GM04504 (cell line): ENCODE measurements at places on chromosomes 2 and 18.
A peak's percentile ranks its signal among the peaks of the same experiment; 100 is the strongest.

DNA sequence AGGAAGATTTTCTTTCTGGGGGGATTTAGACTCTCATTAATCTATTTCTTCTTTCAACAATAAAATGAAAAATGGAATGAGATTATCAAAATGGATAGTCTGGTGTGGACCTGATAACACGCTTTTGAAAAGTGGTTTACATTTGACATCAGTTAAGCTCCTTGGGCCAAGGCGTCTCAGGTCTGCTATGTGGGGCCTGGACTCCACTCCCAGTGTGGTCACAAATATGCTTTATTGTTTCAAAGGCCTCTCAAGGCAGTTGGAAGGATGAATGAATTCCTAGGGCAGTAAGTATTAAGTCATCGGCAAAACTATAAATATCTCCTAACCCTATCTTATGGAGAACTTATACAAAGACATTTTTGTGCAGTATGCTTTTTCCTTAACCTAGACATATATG is 74.5 kb downstream of the ETAA1 start:
- DNase-seq = no peak

DNA sequence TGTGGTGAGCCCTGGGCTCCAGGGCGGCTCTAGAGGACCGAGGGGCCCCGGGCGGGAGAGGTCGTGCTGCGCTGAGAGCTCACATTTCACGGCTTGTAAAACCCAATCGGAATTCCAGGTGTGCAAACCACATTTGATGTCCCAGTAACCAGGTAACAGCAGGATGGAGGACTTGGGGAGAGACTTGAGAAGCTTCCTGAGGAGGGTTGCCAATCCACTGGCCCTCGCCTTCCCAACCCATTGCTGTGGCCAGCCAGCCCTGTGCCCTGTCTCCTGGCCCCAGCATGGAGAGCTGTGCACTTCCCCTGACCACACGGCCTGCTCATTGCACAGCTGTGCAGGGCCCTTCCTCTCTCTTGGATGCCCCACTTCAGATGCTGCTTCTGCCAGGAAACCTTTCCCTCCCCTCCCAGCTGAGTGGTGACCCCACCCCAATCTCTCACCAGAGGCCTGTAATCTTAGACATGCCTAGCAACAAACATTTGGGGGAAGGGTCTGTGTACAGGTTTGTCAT is 39.6 kb downstream of the ASB1 start:
- DNase-seq = no peak

DNA sequence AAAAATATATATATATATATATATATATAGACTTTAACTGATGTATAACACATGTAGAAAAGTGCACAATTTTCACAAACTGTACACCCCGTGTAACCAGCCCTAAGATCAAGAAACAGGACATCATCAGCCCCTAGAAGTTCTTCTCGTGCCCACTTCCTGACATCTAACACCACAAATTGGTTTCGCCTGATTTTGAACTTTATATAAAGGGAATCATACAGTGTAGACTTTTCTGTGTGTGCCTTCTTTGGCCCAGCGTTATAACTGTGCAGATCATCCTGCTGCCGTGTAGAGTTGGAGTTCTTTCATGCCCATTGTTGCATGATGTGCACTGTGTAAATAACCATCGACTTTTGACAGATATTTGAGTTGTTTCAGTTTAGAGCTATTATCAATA is 41.0 kb downstream of the SMAD7 start:
- DNase-seq = no peak

- no peak for DNase-seq
Measured at GRCh38 chr2:105329561-105330495, at the start of gene TGFBRAP1. Gene TGFBRAP1, minus strand, starts transcription at chr2:105329735. Its CDS starts 21,434 bp downstream, at chr2:105308301.

GRCh38 chr2:233847248-233847898 is 7.0 kb downstream of the HJURP start:
- DNase-seq = no peak

GRCh38 chr2:10377052-10377746 is 70.9 kb downstream of the ODC1 start:
- DNase-seq = no peak

DNA sequence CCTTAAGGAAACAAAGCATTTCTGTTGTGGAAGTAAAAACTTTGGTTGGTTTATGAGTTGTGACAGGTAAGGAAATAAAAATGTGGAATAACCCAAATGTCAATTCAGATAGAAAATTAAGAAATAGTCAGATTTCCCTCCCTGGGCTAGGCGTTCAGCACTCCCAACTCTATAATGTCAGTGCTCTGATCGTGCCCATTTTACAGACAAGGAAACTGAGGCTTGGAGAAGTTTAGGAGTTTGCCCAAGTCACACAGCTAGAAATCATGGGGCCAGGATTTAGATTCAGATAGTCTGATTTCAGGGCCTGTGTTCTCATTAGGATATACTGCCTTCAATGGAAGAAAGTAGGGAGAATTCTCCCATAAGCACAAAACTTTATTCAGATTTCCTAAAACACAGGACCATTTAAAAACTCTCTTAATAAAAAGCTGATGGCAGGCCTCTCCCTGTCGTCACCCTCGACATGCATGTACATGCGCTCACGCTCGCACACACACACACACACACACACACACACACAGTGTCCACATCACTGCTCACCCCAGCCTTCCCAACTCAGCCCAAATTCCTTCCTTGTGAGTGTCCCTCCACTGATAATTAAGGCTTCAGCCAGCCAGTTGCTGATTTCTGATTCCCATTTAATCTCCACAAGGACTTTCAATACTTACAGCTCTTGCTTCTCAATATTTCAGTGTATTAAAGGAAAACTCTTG is 49.1 kb upstream of the SLC14A2 start:
- DNase-seq = peak; percentile 84

DNA sequence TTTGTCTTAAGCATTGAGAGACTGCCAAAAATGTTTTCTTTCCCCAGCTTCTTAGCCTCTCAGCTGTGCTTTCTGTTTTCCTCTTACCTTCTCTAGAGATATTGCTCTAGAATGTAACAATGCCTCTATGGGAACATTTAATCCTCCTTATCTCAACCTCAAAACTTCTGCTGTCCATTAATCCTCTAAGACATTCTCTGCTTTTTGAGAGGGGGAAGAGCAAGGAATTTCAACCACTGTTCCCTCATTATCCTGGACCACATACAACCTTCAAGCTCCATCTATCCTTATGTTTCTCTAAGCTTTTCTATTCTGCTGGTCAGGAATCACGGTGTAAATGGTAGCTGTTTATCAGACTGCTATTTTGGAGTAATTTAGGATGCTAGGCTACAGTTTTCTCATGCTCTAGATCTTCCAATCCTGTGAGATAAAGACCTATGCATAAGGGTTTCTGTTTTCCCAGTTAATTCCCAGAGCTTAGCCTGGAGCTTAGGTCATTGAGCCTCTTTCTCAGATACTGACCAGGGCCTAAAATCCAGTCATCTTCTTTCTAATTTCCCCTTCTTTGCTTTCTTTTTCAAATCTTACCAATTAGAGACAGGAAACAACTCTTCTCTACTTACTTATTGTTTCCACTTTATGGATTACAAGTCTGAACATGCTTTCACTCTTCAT is 282.0 kb downstream of the CALCRL start:
- no peak for DNase-seq

- no peak for DNase-seq
Measured at GRCh38 chr2:176110415-176111308, 3.6 kb downstream of the HOXD11 start.

DNA sequence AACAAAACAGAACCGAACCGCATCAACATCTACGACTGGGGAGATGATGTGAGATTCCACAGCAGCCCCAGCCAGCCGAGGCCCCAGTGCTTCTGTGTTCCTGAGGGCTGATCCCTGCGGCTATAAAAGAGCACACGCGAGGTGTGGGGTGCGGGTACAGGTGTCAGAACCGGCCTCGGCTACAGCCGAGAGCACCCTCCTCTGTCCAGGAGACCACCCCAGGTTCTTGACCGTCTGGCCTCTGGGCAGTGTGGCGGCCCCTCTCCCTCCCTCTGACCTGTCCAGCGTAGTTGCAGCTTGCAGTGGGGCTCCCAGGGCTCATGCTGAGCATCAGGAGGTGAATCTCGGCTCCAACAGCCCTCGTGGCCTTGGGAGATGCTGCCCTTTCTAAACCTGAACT is 23.7 kb downstream of the RTP5 start:
- no peak for DNase-seq

DNA sequence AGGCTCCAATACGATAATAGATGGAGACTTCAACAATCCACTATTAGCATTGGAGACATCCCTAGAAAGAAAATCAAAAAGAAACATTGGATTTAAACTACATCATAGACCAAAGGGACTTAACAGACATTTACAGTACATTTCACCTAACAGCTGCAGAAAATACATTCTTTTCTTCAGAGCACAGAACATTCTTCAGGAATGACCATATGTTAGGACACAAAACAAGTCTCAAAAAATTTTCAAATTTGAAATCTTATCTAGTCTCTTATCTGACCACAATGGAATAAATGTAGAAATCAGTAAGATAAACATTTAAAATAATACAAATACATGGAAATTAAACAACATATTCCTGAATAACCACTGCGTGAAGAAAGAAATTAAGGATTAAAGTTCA is 68.7 kb downstream of the STRADB start:
- DNase-seq = no peak

- no peak for DNase-seq
Measured at GRCh38 chr2:32805104-32806095, 141.4 kb upstream of the LTBP1 start.

DNA sequence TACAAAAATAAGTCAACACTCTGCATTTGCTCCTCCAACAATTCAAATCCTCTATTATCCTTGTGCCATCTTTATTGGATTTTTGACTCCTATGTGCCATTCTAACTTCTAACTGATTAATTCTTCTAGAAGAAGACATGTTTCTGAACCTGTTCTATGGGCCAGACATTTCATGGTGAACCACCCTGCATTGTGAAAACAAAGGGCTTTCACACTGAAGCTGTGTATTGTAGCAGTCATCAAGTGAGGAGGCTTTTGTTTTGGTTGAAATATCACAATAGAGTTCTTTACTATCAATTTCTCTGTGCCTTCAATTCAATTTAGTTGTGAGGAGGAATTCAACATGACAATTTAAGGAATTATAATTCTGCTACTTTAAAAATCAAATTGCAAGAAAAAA is 357.9 kb downstream of the PLCL1 start:
- no peak for DNase-seq

DNA sequence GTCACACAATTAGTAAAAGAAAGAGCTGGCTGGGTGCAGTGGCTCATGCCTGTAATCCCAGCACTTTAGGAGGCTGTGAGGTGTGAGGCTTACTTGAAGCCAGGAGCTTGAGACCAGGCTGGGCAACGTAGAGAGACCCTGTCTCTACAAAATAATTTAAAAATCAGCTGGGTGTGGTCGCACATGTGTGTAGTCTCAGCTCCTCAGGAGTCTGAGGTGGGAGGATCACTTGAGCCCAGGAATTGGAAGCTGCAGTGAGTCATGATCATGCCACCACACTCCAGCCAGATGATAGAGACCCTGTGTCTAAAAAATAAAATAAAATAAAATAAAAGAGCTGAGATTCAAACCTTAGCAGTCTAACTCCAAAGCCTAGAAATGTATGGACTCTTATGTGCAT is 39.0 kb upstream of the NEDD4L start:
- no peak for DNase-seq

- no peak for DNase-seq
Measured at GRCh38 chr18:54161267-54161666, 63.2 kb downstream of the MBD2 start.

DNA sequence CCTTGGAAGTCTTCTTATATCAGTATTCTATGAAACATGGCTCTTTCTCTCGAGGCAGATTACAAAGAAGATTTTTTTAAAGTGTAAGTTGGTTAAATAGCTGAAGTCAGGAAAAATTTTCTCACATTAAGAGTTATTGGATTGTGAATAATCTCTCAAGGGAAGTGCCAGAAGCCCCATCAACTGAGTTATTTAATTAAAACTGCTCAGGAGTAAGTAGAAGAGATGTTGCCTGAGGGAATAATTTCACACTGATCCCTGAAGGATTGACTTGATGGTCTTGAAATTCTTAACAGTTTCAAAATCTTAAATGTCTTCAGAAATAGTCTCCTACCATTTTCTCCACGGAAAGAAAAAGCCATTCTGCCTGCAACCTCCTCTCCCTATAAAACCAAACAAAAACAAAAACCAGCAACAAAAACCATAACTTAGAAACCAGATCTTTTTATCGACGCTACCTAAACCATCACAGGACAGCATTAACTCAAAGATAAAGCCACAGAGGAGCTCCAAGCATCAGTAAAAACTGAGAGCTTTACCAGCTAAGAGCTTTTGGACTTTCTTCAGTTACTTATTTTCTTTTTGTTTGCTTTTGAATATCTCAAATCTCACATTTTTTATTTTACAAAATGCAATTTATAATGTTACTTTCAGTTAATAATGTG is 12.9 kb downstream of the CD226 start:
- DNase-seq = no peak

- no peak for DNase-seq
Measured at GRCh38 chr2:184654945-184655344, 56.6 kb downstream of the ZNF804A start.

DNA sequence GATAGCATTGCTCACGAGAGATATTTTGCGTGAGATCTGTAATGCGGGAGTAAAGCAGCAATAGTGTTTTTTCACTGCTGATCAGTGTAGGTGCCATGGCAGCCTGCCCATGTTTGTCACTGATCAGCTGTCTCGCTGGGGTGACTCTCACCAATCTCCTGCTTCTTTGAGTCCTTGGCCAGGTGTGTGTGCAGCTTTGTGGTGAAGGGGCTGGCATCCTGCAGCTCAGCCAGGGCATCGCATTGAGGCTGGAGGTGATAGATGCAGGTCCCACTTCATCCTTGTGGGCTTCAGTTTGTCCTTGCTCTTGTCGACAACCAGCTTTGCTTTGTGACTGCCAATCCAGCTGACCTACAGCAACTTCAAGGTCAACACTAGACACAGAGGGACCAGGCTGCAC is 258.3 kb upstream of the CXCR4 start:
- no peak for DNase-seq

DNA sequence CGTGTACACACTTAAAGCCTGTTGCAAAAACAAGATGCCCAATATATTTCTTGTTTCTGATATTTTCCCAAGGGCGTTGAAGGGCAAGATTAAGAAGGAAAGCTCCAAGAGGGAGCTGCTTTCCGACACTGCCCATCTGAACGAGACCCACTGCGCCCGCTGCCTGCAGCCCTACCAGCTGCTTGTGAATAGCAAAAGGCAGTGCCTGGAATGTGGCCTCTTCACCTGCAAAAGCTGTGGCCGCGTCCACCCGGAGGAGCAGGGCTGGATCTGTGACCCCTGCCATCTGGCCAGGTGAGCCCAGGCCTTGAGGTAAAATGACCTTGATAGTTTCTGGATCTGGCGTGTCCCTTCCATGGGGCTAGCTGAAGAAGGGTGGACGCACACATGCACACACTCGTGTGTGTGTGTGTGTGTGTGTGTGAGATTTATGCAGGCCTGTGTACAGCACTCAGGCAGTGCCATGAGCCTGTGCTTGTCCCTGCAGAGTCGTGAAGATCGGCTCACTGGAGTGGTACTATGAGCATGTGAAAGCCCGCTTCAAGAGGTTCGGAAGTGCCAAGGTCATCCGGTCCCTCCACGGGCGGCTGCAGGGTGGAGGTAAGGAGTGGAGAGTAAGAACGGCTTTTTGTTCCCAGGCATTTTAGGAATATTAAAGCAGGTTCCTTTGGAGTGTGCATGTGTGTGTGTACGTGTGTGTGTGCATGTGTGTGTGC is 23.6 kb downstream of the MLPH start:
- no peak for DNase-seq
